ENCODE measurements at places on chromosomes 6 and 20.

DNA sequence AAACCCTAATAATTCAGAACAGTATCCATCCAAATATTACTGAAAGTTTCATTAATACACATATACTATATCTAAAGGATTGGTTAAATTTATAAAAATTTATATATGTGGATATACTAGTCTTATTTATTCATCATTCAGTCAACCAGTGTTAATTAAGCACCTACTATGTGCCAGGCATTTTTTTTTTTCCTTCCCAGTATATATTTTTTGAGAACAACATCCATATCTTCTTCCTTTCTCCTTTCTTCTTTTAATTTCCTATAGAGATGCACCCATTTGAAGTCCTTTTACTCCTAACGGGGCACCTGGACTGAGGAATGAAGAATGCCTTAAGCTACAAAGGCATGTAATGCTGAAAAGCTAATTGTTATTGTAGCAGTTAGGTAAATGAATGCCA is 72.8 kb downstream of the SESN1 start:
- DNase-seq = no peak

- DNase-seq = no peak
Measured at GRCh38 chr6:28134015-28134414, 7.7 kb upstream of the ZKSCAN8 start.

GRCh38 chr6:73372516-73372915 is 2.8 kb upstream of the OOEP start:
- no peak for DNase-seq

DNA sequence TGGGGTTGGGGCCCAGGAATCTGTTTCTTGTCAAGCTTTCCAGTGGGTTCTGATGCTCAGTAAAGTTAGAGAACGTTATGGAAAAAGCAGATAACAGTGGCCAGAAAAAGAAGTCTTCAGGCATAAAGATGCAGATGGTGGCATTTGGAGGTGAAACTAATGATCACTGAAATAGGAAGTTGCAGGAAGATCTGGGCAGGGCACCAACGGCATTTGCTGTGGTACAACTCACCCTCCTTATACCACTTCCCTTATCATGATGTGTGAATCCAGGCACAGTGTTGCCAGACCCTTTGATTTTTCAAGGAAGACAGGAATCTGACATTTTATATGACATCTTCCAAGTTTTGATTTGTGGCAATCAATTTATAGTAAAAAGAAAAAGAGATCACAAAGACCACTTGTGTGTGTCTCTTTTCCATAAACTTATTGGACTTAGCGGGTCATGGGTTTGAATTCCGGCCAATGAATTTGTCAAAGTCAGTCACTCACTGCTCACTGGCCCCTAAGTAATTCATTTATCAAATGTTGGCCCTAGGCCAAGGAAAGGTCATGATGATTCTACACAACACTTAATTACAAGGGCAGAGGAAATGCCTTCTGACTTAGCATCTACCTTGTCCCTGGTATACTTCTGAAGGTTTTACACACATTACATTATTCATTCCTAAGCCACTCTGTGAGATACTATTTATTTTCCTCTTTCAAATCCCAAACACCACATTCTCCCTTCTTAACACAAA is 37.6 kb downstream of the LAMP5 start:
- no peak for DNase-seq

- no peak for DNase-seq
Measured at GRCh38 chr6:53128842-53129241, 19.8 kb downstream of the GCM1 start.

- no peak for DNase-seq
Measured at GRCh38 chr6:159590835-159591234, 102.2 kb downstream of the SOD2 start.

GRCh38 chr6:137320271-137320670 is 101.1 kb upstream of the IFNGR1 start:
- no peak for DNase-seq

DNA sequence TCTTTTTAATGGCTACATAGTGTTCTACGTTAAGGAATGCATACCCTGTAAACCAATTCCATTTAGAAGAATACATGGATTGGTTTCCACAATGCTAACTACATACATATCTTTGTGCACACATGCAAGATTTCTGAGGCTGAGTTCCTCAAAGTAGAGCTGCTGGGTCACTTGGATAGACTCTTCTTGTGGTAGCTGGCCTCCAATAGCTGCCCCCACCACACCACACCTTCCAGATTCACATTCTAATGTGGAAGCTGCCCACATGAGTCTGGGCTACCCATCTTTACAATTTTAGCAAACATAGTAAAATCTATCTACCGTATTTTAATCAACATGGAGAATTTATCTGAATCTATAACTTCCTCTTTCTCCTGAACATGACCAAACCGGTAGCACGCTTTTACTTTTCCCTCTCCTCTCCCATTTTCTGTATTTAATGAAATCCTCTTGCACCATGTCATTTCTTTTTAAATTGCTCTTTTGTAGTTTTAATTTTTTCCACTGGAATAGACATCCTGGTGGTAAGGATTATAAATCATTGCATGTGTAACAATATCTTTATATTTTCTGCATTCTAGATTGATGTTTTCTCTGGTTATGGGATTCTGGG is 74.7 kb upstream of the CITED2 start:
- no peak for DNase-seq

DNA sequence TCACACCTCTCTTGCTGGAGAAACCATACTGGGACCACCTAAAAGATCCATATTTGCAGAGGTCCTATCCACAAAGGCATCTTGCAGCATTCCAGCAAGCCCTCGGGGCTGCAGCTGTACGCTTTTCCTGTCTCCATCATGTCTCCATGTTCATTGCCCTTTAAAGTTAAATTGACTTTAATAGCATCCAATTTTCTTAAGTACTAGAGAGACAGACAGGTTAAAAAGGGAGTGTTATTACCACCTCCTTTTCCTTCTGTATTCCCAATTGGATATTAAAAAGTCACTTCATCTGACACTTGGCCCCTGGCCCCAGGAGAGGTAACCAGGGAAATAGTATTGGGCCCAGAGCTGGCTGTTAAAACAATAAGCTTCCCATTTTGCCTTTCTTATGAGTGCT is 178.6 kb downstream of the UNC5CL start:
- no peak for DNase-seq

DNA sequence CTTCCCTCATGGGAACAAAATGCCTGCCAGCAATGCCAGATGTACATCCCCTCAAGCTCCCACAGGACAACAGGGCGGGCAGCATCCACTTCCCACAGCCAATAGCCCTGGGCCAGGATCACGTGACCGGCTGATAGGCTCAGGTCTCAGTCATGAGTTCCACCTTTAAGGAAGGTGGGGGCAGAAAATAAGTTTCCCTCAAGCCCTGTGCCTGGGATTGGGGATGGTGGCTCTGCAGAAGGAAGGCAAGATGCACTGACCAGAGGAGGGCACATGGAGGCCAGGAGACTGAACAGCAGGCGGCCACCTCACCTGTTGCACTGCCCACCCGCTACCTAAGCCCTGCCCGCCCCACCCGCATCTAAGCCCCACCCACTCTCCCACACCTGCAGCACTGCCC is 149.1 kb downstream of the BMP7 start:
- no peak for DNase-seq

DNA sequence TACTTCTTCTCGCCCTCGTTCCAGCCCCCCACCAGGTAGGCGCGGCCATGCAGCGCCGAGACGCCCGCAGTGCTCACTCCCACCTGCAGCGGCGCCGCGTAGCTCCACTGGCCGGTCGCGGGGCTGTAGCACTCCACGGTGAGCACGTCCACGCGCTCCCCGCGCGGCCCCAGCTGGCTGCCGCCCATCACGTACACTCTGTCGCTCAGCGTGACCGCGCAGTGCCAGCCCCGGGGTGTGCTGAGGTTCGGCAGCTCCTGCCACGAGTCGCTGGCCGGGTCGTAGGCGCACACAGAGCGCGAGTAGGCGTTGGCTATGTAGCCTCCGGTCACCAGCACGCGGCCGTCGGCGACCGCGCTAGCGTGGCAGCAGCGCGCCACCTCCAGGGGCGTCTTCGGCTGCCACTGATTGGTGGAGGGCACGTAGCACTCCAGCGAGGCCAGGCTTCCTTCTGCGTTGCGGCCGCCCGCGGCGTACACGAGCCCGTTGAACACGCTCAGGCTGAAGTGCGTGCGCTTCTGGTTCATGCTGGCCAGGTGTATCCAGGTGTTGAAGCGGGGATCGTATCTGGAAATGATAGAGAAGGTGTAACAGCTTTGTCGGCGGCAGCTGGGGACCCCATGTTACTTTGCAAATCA is 13.7 kb downstream of the KLHL31 start:
- peak; percentile 82 for DNase-seq

GRCh38 chr6:5580736-5581581 is 319.6 kb downstream of the FARS2 start:
- no peak for DNase-seq

GRCh38 chr6:43405354-43405753 is 22.0 kb upstream of the ABCC10 start:
- no peak for DNase-seq

DNA sequence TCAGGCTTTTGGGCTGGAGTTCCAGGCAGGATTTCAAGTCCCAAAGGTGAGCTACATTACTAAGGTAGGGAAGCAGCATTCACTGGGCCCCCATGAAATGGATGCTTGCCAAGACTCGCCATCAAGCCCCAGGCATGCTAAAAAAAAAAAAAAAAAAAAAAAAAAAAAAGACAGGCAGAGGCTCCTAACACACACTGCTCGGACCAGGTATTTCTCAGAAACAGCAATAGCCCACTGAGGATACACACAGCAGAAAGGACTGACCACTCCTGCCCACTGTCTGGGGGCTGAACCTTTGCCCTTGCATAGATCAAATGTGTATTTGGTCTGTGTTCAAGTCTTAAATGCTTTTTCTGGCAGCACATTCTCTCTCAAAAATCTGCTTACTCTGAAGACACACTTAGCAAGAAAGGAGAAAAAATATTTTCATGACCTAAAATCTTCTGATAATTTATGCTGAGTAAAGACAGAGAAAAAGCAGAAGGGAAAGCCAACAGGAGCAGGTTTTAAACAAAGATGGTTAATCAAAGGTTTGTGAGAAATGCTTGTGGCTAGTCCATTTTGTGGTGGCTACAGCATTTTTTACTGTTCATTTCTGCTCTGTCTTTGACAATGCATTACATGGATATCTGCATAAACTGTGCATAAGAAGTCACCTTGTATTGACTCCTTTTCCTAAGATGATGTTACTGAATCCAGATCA is 37.9 kb upstream of the BEND6 start:
- no peak for DNase-seq

DNA sequence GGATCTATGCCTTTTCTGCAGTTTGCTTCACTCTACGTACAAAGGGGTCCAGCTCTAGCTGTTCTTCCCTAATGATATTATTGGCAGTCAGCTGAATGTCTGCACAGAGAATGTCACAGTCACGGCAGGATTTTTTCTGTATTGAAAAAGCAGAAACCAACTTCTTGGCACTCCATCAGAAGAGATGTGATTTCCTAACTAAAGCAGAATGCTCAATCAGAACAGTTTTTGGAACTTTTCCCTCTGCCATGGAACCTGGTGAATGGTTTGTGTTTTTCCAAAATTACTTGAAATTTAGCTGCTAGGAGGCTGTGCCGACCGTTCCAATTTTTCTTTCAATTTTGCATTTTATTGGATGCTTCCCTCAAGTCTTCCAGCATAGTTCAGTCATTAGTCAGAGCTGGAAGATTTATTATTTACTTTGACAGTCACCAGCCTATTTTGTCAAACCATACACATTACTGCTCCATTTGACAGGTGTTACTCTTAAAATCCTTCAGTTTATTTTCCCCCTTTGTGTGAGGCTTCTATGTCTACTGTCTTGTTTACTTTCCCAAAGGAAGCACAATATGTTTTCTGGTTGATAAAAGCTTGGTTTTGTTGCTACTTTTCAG is 259.6 kb upstream of the EPHA7 start:
- DNase-seq = no peak

DNA sequence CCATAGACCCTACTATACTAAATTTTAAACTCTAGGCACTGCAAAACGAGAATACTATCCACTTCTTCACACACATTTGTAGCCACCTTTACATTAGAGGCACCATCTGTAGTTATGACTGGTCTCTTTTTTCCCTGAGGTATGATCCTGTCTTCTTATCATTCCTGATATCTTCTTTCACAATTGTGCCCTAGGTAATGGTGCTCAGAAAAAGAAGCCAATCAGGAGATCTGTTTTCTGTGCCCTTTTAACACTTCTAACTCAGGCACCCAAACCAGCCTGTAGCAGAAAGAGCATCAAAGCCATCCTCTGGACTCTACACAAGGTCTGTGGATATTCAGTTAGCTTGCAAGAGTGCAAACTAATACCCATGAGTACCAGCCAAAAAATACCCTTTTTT is 149.7 kb upstream of the SGK1 start:
- no peak for DNase-seq

DNA sequence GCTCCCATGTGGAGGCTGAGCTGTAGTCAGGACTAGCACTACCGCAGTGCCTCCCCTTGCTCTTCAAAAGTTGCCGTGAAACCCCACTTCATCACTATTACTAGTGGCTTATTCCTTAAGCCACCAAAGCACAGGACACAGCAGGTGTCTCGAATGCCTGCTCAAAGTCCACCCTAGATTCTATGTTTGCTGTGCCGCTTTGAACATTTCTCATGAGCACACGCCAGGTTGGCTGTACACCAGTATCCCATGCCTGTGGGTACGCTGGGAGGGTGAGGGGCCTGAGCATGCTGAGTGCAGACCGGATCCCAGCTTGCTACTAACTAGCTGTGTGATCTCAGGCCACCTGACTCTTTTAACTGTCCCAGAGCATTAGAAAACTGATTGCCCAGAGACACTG is 335.8 kb upstream of the QKI start:
- no peak for DNase-seq

GRCh38 chr6:26197636-26197932 is 110.4 kb downstream of the HFE start:
- DNase-seq = no peak

DNA sequence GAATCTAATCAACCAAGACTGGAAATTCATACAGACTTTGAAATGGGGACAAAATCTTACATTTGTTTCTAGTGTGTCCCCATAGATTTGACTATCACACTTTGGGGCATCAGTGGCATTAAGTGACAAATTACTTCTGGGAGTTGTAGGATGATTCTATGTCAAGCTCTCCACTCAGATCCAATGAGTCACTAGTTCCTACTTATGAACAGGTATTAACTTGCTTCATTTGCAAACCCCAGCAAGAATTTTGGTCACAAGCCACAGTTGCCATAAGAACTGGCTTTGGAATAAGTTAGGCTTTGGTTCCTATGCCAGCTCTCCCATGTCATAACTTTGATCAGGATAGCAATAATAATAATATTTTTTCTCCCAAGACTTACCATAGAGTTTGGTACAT is 77.6 kb upstream of the PTPRK start:
- no peak for DNase-seq

DNA sequence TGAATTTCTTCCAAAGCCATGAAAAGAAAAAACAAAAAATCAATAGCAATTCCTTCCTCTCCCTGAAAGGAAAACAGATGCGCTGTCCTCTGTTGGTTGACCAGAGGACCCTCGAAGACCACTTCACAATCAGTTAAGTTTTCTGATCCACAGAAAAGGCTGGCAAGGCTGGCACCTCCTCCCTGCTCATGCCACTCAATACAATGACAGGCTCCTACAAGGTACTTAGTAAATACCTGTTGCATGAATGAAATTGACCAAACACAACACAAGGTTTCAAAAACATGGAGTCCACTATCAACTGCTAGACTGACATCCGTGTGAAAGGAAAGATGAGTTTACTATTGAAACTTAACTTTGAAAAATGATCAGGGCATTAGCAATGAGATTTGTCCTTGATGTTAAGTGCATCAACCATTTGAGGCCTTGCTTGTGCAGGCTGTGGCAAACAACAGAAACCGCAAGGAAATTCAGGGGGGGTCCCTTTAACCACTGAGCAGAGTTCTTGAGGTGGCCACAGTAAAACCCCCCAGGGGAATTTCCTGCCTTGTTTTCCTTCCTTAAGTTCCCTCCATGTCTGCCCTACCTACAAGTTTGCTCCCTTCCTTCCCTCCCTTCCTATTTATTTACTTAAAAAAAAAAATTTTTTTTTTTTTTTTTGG is 27.9 kb upstream of the RTF2 start:
- no peak for DNase-seq

All from Right ventricle myocardium superior (tissue), 1 donor.